Mesangial cell (primary cell): ENCODE measurements at places on chromosomes 3 and 15. TPM values are rescaled to one million over a fixed set of nuclear protein-coding genes. Genes with fewer than 3 reads are reported as not detected.

The CYP1A1 gene
- not detected in 2 replicates for total RNA-seq

The DYNC1LI1 gene
- total RNA-seq: 22.7 and 27.4 TPM in 2 replicates

The P3H2 gene
- total RNA-seq: 67.0 and 101 TPM in 2 replicates

The CELF6 gene
- total RNA-seq: 0.13 TPM in 1 of 2 replicates, not detected in the other

The PFKFB4 gene
- total RNA-seq: 7.1 and 7.5 TPM in 2 replicates

The GOLGA6D gene
- total RNA-seq: not detected in 2 replicates

The DNAH1 gene
- total RNA-seq: 0.16 and 2.0 TPM in 2 replicates

The CASR gene
- 2.2 TPM in 1 of 2 replicates, not detected in the other for total RNA-seq

The SLC27A2 gene
- total RNA-seq: under 0.01 and 0.76 TPM in 2 replicates

The EPHA3 gene
- 0.81 and 3.3 TPM in 2 replicates for total RNA-seq

The SLC22A13 gene
- total RNA-seq: 0.13 and 0.16 TPM in 2 replicates

The FMN1 gene
- 0.33 and 5.8 TPM in 2 replicates for total RNA-seq

The LOXL1 gene
- 82.8 and 257 TPM in 2 replicates for total RNA-seq

The SLC9C1 gene
- not detected in 2 replicates for total RNA-seq

The GOLGA6L9 gene
- 0.81 and 1.1 TPM in 2 replicates for total RNA-seq

The NTRK3 gene
- 0.13 TPM in 1 of 2 replicates, not detected in the other for total RNA-seq

The PRSS50 gene
- 0.16 and 0.63 TPM in 2 replicates for total RNA-seq

The GJD2 gene
- total RNA-seq: not detected in 2 replicates

The SEMA3G gene
- 0.25 TPM in 1 of 2 replicates, not detected in the other for total RNA-seq

The ECE2 gene
- not detected in 2 replicates for total RNA-seq

The SERPINI2 gene
- not detected in 2 replicates for total RNA-seq

The ITPKA gene
- 5.4 and 8.4 TPM in 2 replicates for total RNA-seq

The CPEB1 gene
- 0.65 and 1.4 TPM in 2 replicates for total RNA-seq

The SLC51A gene
- not detected in 2 replicates for total RNA-seq

The MUSTN1 gene
- total RNA-seq: not detected in 2 replicates

The HGD gene
- 1.6 and 4.7 TPM in 2 replicates for total RNA-seq

The RMDN3 gene
- 14.3 and 16.1 TPM in 2 replicates for total RNA-seq

The RPL22L1 gene
- 49.6 and 163 TPM in 2 replicates for total RNA-seq

The SPINK8 gene
- not detected in 2 replicates for total RNA-seq

The ITIH1 gene
- not detected in 2 replicates for total RNA-seq

The CTXN2 gene
- total RNA-seq: under 0.01 TPM in 1 of 2 replicates, not detected in the other

The RARRES1 gene
- 2.3 and 28.3 TPM in 2 replicates for total RNA-seq

The TMEM207 gene
- total RNA-seq: not detected in 2 replicates

The POLG gene
- 73.0 and 77.6 TPM in 2 replicates for total RNA-seq

The C3orf80 gene
- 0.33 TPM in 1 of 2 replicates, not detected in the other for total RNA-seq

The PP2D1 gene
- total RNA-seq: not detected in 2 replicates

The ZNF445 gene
- 3.6 and 7.5 TPM in 2 replicates for total RNA-seq

The ACVR2B gene
- total RNA-seq: 4.4 and 5.7 TPM in 2 replicates
